ENCODE measurements at places on chromosomes 16 and 17. TPM values are rescaled to one million over a fixed set of nuclear protein-coding genes. Genes with fewer than 3 reads are reported as not detected.

The PYDC1 gene
- not detected for total RNA-seq

The CAMKK1 gene
- 3.4 TPM for total RNA-seq

The KRT27 gene
- total RNA-seq = not detected

DNA sequence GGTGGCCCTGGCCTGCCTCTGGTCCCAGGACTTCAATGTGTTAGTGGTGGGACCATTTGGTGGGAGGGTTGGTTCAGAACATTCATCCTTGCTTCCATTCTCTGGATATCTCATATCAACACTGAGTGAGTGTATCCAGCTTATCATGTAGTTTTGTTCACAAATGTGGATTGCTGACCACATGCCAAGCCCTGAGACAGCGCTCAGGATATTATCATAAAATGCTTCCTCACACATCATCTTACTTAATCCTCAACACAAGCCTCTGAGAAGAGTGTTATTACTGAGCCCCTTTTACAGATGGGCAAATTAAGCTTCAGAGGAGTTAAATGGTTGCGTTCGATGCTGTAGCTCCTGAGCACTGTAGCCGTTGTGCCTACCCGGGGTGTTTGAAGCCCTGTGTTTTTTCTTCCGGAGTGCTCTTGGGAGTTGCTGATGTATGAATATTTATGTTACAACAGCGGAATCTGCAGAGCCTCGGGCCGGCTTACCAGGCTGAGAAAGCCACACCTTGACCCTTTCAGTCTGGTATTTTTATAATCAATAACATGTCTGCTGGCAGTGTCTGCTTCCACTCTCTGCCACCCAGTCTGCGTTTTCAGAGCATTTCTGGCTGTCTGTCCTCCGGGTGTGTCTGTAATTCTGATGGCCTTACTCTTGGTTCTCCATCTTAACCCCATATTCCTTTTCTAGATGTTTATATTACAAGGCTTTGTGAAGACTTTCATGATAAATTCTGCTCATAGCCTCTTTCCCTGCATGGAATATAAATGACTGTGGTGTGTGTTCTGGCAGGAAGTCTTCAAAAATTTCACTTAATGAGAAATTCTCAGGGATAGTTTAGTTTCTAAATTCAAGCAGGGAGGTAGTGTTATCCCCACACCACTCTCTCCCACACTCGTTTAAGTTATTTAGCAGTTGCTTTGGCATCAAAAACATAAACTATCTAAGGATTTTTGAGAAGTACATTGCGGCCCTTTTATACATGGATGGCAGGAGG, 2.9 kb downstream of the GLP2R start:
- no peak for DNase-seq

DNA sequence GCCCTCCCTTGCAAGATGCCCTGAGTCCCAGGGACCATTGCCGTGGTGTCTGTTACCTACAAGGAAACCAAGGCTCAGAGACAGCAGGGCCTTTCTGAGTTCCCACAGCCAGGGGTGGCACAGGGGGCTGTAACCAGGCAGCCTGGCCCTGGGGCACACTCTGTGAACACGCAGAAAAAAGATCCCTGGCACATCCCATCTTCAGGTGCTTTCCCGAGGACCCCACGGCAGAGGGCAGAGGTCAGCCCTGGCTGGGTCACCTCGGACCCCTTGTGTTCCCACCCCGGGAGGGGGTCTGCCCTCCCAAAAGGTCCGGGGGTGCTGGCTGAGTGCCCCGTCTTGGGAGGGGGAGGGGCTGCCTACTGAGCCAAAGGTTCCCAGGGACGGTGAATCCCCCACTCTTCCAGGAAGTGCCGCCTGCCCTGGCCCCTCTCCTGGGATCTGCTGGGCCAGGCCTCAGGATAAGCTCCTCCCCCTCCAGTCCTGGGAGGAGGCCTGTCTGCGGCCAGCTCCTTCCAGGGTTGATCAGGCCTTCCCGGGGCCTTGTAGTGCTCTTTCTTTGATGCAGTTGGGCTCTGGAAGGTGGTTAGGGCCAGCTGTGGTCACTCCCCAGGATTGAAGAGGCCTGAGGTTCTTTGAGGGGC, 8.1 kb downstream of the GLIS2 start:
- DNase-seq = peak; percentile 34

GRCh38 chr16:24125214-24125613, 130.9 kb upstream of the CACNG3 start:
- DNase-seq = no peak

The MYLK3 gene
- 0.26 TPM for total RNA-seq

The CEP95 gene
- 34.2 TPM for total RNA-seq

- DNase-seq = no peak
These were observed 5.8 kb downstream of the TRIM25 start for GRCh38 chr17:56908001-56908542.

The PFN1 gene
- total RNA-seq = 1,115 TPM

- no peak for DNase-seq
These were observed 206.1 kb upstream of the ZFHX3 start for GRCh38 chr16:73253922-73254480.

GRCh38 chr16:67884684-67885083, at the start of gene NRN1L:
Gene NRN1L, plus strand, starts transcription at chr16:67884885. Its CDS starts 19 bp downstream, at chr16:67884904.
- peak; percentile 77 for DNase-seq

GRCh38 chr16:5932906-5933305, 835.3 kb upstream of the EEF2KMT start:
- no peak for DNase-seq

GRCh38 chr17:81693509-81694210, 9.5 kb upstream of the MRPL12 start:
- no peak for DNase-seq

- no peak for DNase-seq
These were observed 363.7 kb downstream of the SNX29 start for GRCh38 chr16:12340151-12340733.

- DNase-seq = no peak
These were observed 504 bp downstream of the ZNF263 start for GRCh38 chr16:3283543-3284447.

- DNase-seq = peak; percentile 76
These were observed 63.7 kb downstream of the SPAG9 start for GRCh38 chr17:51056813-51057510.

DNA sequence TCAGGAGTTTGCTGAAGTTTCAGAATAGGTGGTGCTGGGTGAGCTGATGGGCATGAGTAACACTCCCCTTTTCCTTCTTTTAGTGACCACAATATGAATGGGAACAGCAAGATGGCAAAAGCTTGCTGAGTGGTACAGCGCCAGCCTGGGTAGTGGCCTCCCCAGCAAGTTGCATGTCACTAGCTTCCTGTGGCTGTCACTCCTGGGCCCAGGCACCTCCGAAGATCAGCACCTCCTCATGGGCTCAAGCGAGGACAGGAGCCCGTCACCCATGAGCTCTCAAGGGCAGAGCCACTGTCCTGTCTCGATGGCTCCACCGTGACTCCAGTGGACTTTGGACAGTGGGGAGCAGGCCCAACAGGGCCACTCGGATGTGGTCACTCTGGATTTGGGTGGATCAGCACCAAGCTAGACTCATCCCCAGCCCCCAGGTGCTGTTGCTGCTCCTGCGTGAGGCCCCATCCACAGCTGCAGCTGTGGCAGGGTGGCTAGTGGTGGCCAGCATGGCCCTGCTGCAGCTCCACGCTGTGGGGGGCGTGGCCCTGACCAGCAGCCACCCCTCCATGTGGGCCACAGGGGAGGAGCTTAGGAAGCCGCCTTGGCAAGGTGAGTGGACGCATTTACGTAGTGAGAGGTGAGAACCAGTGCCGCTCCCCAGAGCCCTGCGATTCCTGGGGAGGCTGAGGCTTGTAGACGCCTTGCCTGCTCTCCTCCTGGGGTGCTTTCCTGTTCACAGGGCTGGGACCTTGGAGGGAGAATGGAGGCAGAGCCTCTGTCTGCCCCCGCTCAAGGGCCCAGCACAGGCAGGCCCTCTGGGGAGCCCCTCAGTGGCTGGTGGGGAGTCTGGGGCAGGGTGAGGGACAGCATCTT, 13.6 kb upstream of the DNASE1 start:
- no peak for DNase-seq

The OR1G1 gene
- not detected for total RNA-seq

DNA sequence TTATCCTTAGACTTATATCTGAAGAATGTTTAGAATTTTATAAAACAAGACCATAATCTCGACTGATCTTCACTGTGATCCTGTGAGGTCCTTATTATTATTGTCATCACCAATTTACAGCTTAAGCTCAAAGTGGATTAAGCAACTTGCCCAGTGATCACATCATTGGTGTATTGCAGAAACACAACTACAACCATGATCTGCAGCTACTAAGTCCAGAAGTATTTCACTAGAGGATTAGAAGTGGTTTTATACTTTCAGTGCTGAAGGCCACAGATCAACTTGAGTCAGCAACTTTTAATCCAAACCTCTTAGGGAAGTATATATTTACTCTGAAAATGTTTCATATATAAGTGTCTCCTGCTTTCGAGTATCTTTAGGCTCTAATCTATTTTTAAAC, 624.3 kb upstream of the SOX9 start:
- DNase-seq = no peak

The MEIOB gene
- total RNA-seq = not detected

The CDRT15 gene
- 0.36 TPM for total RNA-seq

DNA sequence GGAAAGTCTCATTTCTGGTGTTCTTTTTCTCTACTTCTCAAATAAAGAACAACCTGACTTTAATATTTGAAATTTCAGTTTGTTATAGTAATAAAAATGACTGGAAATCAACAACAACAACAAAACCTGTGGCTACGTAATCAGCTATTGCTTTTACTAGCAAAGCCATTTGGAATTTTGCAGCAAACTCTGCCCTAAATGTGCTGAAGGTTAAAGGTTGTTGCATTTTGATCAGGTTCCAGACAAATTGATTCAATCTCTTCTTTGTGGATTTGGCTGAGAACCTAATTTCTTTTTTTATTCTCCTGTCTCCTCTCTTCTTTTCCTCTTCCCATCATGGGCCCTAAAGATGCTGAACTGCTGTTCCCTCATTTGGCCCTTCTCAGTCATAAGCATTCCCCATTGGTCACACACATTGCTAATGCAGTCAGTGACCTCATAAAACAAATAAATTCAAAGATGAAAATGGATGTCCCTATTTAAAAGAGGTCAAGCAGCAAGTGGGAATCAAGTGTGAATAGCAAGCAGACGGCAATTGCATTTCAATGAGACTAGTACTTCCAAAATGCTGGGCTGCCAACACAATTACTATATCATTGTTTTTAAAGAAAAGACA, 795.1 kb upstream of the CDH8 start:
- no peak for DNase-seq
